Activated naive CD8-positive, alpha-beta T cell treated with anti-CD3 and anti-CD28 coated beads for 36 hours (primary cell): ENCODE measurements at places on chromosomes 13 and 19.
A peak's percentile ranks its signal among the peaks of the same experiment; 100 is the strongest.

DNA sequence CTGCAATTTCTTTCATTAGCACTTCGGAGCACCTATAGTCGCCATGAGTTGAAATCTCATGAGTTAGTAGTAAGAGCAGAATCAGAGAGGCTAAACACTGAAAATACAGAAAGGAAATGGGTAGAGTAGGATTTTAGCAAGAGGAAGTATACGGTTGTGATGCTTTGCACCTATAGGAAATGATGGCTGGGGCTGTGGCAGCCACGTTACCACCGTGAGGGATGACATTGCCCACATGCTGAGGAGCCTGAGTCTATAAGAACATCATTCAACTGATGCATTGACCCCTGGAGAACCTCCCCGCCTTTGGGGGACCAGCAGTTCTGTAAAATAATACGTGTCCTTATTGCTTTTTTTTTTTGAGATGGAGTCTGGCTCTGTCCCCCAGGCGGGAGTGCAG, 20.4 kb downstream of the FAM187B start:
- peaks cover 9% of the 10 kb centered on the region for H3K36me3 ChIP-seq
- H3K4me1 ChIP-seq = peaks cover 76% of the 10 kb centered on the region
- no peak for DNase-seq
- H3K27me3 ChIP-seq = no peaks in the 10 kb centered on the region
- peak overlapping the region; percentile 95 for H3K27ac ChIP-seq
- no peak overlapping the region for H3K4me3 ChIP-seq

DNA sequence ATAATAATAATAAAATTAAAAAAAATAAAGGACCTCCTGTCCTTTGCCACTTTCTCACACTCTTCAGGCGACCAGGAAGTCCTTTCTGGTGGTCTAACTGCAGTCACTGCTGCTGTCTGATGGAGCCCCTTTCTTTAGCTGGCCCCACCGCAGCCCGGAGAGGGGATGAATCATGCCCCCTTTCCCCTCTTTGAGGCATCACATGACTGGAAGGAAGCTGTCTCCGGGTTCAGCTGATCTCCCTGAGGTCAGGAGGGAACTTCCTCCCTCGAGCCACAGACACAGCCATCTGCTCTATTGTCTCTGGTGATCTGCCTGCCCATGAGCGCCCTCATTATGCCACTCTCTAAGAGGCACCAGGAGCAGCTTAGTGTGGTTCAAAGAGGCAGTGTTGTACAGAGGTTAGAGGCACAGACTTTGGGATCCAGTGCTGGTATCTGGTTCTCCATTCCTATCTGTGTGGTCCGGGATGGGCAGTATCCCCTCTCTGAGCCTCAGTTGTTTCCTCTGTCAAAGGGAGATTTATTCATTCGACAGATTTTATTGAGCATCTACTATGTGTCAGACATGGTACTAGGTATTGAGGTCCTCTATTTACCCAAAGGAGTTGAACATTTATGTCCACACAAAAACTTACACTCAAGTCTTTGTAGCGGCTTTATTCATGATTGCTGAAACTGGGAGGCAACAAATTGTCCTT, 30.0 kb downstream of the VAV1 start:
- peak; percentile 79 for DNase-seq
- H3K4me1 ChIP-seq = peaks cover 64% of the 10 kb centered on the region
- H3K4me3 ChIP-seq = peak overlapping the region; percentile 88
- no peaks in the 10 kb centered on the region for H3K27me3 ChIP-seq

DNA sequence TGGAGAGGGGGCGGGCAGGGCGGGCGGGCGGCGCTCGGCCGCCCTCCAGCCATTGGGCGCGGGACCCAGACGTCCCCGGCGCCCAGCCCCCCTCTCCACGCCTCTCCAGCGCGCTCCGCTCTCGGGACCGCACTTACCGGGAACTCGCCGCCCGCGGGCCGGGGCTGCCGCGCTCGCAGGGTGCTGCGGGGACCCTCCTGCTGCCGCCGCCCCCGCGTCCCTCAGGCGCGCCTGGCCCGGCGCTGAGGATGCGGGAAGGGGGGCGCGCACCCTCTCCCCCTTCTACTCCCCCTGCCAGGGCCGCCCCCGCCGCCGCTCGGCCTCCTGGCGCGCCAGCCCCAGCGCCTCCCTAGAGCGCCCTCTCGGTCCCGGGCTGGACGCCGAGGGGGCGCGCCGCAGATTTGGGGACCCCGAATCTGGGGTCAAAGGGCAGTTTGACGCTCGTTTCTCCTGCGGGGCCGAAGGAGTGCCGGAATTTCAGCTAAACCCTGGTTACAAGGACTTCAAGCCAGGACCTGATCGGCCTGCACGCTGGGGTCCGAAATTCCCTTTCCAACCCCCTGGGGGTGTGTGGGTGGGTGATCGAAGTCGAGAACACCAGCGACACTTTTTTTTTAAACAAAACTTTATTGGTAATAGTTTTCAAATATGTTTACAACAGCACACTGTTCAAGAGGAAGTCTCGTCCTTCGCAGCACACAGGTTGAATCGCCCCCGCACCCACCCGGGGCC, 696 bp upstream of the SAMD1 start:
- no peaks in the 10 kb centered on the region for H3K27me3 ChIP-seq
- peaks cover 31% of the 10 kb centered on the region for H3K36me3 ChIP-seq
- H3K4me3 ChIP-seq = peak overlapping the region; percentile 96

DNA sequence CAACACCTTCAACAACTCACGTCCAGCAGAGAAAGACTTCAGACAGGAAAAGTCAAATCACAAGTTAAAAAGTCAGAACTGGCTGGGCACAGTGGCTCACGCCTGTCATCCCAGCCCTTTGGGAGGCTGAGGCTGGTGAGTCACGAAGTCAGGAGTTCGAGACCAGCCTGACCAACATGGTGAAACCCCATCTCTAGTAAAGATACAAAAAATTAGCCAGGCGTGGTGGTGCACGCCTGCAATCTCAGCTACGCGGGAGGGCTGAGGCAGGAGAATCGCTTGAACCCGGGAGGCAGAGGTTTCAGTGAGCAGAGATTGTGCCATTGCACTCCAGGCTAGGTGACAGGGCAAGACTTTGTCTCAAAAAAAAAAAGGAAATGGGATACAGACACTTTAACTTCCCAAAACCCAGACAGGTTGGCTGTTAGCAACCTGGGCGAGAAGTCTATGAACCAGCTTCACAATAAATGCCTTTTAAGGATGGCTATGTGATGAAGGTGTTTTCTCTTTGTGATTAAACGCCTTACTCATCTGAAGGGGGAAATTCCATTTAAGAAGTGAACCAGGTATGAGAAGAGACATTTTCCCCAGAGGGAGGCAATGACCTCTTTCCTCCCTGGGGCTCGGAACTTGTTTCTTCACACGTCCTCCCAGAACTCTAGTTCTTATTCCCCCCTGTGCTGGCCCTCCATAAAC, 80.4 kb downstream of the INSR start:
- no peak overlapping the region for H3K4me3 ChIP-seq
- DNase-seq = no peak
- no peak overlapping the region for H3K27ac ChIP-seq
- H3K4me1 ChIP-seq = peaks cover 31% of the 10 kb centered on the region
- peaks cover 5% of the 10 kb centered on the region for H3K27me3 ChIP-seq

DNA sequence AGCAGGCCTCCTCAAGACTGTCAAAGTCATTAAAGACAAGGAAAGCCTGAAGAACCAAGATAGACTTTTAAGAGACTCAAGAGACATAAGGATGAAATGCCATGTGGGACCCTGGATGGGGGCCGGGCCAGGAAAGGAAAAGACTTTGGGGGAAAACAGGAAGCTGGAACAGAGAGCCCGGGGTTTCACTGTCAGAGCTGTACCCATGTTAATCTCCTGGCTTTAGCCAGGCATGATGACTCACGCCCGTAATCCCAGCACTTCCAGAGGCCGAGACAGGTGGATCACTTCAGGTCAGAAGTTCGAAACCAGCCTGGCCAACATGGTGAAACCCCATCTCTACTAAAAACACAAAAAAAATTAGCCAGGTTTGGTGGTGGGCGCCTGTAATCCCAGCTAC, 5.6 kb upstream of the KLF16 start:
- H3K27me3 ChIP-seq = no peaks in the 10 kb centered on the region
- H3K4me1 ChIP-seq = peaks cover 18% of the 10 kb centered on the region
- H3K36me3 ChIP-seq = peaks cover 11% of the 10 kb centered on the region
- no peak overlapping the region for H3K4me3 ChIP-seq
- H3K27ac ChIP-seq = no peak overlapping the region

DNA sequence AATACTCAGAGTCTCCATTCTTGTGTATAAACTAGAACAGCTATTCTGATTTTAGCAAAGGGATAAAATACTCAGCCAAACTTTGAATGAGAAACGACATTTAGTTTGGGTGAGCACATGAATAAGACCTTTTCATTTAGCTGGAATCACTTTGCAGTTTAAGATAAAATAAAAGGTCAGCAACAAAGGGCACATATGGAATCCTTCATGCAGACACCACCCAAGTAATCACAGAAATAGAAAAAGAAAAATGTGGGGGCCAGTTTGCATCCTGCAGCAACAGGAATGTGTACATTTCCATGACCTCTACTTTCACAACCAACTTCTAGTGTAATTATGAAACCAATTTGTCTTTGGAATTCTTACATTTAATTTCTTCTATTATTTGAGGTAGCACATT, 1637.4 kb downstream of the PCDH9 start:
- H3K27me3 ChIP-seq = no peaks in the 10 kb centered on the region
- DNase-seq = no peak
- no peaks in the 10 kb centered on the region for H3K36me3 ChIP-seq
- H3K4me3 ChIP-seq = no peak overlapping the region
- H3K4me1 ChIP-seq = no peaks in the 10 kb centered on the region

GRCh38 chr13:82447416-82448077, 1434.7 kb downstream of the SLITRK1 start:
- no peaks in the 10 kb centered on the region for H3K27me3 ChIP-seq
- H3K36me3 ChIP-seq = no peaks in the 10 kb centered on the region
- H3K4me1 ChIP-seq = no peaks in the 10 kb centered on the region

DNA sequence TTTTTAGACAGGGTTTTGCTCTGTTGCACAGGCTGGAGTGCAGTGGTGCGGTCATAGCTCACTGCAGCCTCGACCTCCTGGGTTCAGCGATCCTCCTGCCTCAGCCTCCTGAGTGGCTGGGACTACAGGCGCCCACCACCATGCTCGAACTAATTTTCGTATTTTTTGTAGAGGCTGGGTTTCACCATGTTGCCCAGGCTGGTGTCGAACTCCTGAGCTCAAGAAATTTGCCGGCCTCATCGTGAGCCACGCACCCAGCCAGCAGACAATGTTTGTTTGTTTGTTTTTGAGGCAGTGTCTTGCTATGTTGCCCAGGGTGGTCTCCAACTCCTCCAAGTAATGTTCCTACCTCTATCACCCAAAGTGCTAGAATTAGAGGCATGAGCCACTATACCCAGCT, 879 bp upstream of the COX7A1 start:
- H3K27ac ChIP-seq = no peak overlapping the region
- H3K27me3 ChIP-seq = no peaks in the 10 kb centered on the region
- no peak for DNase-seq
- peaks cover 9% of the 10 kb centered on the region for H3K36me3 ChIP-seq
- H3K4me1 ChIP-seq = no peaks in the 10 kb centered on the region
- no peak overlapping the region for H3K4me3 ChIP-seq

- H3K27me3 ChIP-seq = peaks cover 3% of the 10 kb centered on the region
- H3K4me3 ChIP-seq = no peak overlapping the region
- DNase-seq = no peak
- H3K27ac ChIP-seq = no peak overlapping the region
- H3K36me3 ChIP-seq = no peaks in the 10 kb centered on the region
- H3K4me1 ChIP-seq = no peaks in the 10 kb centered on the region
These were observed 498.6 kb downstream of the KCTD12 start for GRCh38 chr13:76387566-76387965.

GRCh38 chr13:73776151-73776785, 357.9 kb downstream of the KLF12 start:
- H3K36me3 ChIP-seq = peaks cover 63% of the 10 kb centered on the region
- H3K27me3 ChIP-seq = no peaks in the 10 kb centered on the region
- peaks cover 20% of the 10 kb centered on the region for H3K4me1 ChIP-seq

GRCh38 chr19:31991984-31992655, 353.3 kb upstream of the ZNF507 start:
- no peaks in the 10 kb centered on the region for H3K27me3 ChIP-seq
- DNase-seq = no peak
- no peaks in the 10 kb centered on the region for H3K4me1 ChIP-seq
- no peak overlapping the region for H3K27ac ChIP-seq
- no peak overlapping the region for H3K4me3 ChIP-seq

- H3K27me3 ChIP-seq = no peaks in the 10 kb centered on the region
- peaks cover 2% of the 10 kb centered on the region for H3K4me1 ChIP-seq
- no peak overlapping the region for H3K4me3 ChIP-seq
These were observed 1.7 kb upstream of the NUMBL start for GRCh38 chr19:40692212-40692551.

- H3K4me3 ChIP-seq = no peak overlapping the region
- peaks cover 11% of the 10 kb centered on the region for H3K36me3 ChIP-seq
- no peak overlapping the region for H3K27ac ChIP-seq
- H3K4me1 ChIP-seq = no peaks in the 10 kb centered on the region
These were observed 122.5 kb downstream of the TDRD3 start for GRCh38 chr13:60519496-60519895.

GRCh38 chr13:102040812-102041211, 361.0 kb downstream of the FGF14 start:
- H3K36me3 ChIP-seq = no peaks in the 10 kb centered on the region
- H3K27me3 ChIP-seq = no peaks in the 10 kb centered on the region
- H3K4me3 ChIP-seq = no peak overlapping the region
- no peak for DNase-seq

- no peak for DNase-seq
- peaks cover 7% of the 10 kb centered on the region for H3K4me1 ChIP-seq
- no peak overlapping the region for H3K4me3 ChIP-seq
These were observed 33.1 kb downstream of the PEX11G start for GRCh38 chr19:7455600-7456296.

DNA sequence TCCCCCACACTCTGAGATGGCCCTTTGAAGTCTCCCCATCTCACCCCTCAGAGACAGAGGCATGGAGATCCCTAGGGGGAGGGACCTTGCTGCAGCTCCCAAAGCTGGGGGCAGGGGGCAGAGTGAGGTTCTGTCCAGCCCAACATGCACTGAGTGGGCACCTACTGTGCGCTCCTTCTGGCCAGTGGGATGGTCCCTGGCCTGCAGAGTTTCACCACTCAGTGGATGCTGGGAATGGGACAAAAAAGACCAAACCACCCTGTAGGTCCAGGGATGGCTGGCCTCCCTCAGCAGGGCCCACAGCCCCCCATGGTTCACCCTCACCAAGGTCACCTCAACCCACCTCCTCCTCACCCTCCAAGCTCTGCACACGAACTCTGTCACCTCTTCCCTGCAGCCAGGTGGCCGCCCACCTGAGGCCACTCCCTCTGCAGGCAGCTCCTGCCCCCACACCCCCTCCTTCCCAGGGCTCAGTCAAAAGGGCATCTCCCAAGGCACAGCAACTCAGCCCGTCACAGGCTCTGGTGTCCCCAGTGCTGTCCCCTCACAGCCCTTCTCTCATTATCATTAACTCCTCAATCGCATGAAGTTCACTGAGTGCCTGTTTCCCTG, 16.1 kb downstream of the CEACAM21 start:
- peaks cover 9% of the 10 kb centered on the region for H3K4me1 ChIP-seq
- no peak overlapping the region for H3K4me3 ChIP-seq
- DNase-seq = no peak
- H3K27ac ChIP-seq = no peak overlapping the region
- no peaks in the 10 kb centered on the region for H3K36me3 ChIP-seq
- peaks cover 23% of the 10 kb centered on the region for H3K27me3 ChIP-seq

GRCh38 chr13:33188093-33188882, 97.3 kb downstream of the STARD13 start:
- H3K27me3 ChIP-seq = peaks cover 11% of the 10 kb centered on the region
- H3K4me1 ChIP-seq = peaks cover 9% of the 10 kb centered on the region
- DNase-seq = no peak
